A549 treated with CORT108297 at 1 μM for 4 hours (cell line): ENCODE measurements at places on chromosomes 16 and 17. TPM values are rescaled to one million over a fixed set of nuclear protein-coding genes. Genes with fewer than 3 reads are reported as not detected.

The KRTAP3-2 gene
- 0.20 to 0.42 TPM (median 0.34 TPM) in 5 replicates for total RNA-seq

The MBTD1 gene
- total RNA-seq, result 5.0 to 6.6 TPM (median 5.9 TPM) in 5 replicates

The TPPP3 gene
- total RNA-seq, result 8.5 to 14.6 TPM (median 13.3 TPM) in 5 replicates

The PARD6A gene
- 1.0 to 2.3 TPM (median 1.8 TPM) in 5 replicates for total RNA-seq
